Stimulated activated CD4-positive, alpha-beta T cell treated with anti-CD3 and anti-CD28 coated beads, Interleukin-4, amount 100 ng/mL, for 1 hour (primary cell): ENCODE measurements at places on chromosomes 4 and X.

DNA sequence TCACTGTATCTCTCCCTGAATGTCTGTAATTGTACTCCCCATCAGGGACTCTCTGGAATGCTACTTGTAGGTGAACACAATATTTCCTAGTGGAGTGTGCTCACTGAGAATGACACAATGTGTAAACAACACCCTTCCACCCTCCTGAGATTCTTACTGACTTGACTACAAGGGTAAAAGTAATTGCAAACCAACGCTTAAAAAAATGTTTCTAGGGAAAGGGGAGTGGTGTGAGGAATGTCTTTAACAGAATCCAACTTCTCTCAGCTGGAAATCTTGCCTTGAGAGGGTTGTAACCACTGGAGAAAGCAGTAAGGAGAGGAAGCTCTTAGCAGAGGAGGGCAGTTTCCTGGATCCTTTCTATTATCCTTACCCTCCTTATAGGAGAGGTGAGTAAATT is 5.1 kb upstream of the RAPGEF2 start:
- no peak for DNase-seq

DNA sequence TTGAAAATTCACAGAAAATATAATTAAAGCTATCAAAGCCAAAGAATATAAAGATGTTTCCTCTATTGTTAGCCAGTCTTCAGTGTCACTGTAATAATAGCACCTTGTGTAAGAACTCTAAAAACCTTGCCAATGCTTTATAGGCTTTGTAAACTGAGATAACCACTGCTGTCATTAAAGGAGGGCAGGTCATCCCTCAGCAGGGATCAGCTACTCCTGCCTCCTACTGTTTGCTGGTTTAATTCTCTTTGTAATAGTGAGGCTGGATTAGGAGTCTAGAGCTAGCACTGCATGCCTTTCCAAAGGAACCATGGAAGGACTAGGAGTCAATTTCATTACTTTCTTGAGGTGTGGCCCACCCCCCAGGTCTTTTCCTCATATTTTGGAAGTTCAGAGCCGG is 46.2 kb downstream of the FHIP1A start:
- no peak for DNase-seq

- DNase-seq: no peak
Observed at GRCh38 chrX:109709129-109709631, 23.9 kb downstream of the ACSL4 start.

- no peak for DNase-seq
Observed at GRCh38 chr4:109690690-109691410, 12.4 kb downstream of the CASP6 start.

DNA sequence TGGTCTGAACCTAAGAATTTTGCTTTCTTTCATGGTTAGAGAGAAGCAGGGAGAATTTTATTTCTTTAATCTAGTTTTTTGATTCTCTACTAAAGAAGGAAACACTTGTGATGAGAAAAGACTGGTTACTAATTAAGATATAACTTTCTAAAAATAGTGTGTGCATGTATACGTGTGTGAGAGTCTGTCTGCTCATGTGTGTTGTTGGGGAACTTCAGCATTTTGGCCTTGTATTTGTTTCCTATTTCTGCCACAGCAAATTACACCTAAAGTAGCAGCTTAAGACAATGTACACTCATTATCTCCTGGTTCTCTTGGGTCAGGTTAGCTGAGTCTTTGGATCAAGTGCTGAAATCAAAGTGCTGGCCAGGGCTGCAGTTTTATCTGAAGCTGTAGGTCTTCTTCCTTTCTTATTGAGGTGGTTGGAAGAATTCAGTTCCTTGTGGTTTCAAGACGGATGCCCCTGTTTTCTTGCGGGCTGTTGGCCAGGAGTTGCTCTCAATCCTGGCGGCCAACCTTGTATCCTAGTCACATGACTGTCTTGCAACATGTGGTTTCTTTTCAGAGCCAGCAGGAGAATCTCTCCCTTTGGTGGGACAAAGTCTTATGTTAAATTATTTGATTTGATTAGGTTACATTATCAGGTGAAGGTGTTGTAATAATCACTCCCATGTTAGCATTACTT is 188.4 kb upstream of the CLNK start:
- DNase-seq: no peak

DNA sequence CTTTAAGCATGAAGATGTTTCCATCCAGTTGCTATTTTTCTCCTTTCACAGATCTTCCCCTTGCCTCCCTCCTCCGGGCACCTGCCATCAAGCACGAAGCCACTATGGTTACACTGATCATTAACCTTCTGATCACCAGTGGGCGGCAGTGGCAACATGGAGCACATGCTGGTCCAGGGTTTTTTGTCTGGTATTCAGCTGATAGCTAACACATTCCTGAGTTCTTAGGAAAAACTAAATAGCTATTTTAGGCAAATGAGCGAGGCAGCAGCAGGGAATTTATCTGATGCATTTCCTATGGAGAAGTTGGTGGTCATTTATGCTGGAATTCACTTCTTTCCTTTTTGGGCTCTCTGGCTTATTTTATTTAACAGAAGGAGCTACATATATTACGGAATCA is 22.9 kb downstream of the SHISA3 start:
- DNase-seq: no peak
